ENCODE measurements at places on chromosomes 7 and 10.

- no peak for DNase-seq
Observed at GRCh38 chr7:83204715-83205114, 42.0 kb upstream of the PCLO start.

- DNase-seq, result no peak
Observed at GRCh38 chr7:101507791-101508252, 121.3 kb downstream of the MYL10 start.

- DNase-seq, result peak; percentile 40
Observed at GRCh38 chr7:151248346-151249033, at the start of gene SMARCD3. SMARCD3 (minus strand) TSS chr7:151248694; CDS start chr7:151248562, 132 bp downstream.

- peak; percentile 21 for DNase-seq
Observed at GRCh38 chr10:27258838-27259812, 18.5 kb upstream of the ACBD5 start.

DNA sequence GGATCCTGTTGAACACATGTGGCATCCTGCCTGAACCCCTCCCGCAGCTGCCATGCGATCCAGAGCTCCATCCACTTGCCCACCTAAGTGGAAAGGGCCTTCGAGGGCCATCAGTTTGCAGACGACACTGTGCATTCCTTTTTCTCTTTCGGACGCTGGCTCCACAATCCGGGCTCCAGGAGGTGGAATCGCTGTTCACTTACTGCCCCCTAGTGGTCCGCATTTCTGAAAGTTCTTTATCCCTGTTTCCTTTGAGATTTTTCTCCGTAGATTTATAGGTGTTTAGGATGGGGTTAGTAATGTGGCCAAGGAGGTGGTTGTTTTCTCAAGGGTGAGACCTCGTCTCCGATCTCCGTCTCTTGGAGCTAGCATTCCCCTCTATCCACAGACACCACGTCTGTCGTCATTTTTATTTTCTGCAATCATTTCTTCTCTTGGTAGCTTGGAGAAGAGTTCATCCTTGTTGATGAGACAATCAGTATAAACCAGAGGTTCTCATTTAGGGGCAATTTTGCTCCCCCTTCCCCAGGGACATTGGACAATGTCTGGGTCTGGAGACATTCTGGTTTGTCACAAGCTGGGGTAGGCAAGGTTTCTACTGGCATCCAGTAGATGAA is 204.6 kb downstream of the ARHGAP21 start:
- DNase-seq, result peak; percentile 11

DNA sequence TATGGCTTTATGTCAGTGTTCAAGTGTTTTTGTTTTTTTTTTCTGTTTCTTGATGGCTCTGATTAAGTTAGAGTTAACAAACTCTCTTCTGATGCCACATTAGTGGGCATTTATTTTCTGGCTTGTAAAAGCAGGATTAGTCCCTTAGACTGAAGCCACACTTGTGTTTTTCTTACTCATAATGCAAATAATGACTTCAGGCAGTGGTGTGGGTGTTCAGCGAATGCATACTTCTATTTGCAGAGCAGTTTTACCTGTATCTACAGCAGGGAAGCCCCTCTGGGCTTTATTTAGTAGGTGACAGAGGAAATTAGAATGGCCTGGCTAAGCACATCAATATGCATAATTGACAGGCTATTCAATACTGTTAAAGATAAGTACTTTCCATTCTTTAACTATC is 79.9 kb downstream of the CNNM2 start:
- no peak for DNase-seq

DNA sequence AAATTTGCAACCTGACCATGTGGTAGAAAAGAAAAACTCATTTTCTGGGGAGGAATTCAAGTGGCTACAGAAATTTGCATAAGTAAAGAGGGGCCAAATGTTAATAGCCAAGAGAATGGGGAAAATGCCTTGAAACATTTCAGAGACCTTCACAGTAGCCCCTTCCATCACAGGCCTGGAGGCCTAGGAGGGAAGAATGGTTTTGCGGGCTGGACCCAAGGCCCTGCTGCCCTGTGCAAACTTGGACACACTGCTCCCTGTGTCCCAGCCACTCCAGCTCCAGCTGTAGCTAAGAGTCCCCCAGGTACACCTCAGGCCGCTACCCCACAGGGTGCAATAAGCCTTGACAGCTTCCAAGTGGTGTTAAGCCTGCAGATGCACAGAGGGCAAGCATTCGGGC is 16.4 kb upstream of the DNAH11 start:
- DNase-seq, result no peak

GRCh38 chr10:79401015-79401921 is 44.2 kb downstream of the ZCCHC24 start:
- no peak for DNase-seq

GRCh38 chr7:97555857-97556421 is 175.9 kb upstream of the TAC1 start:
- no peak for DNase-seq

- no peak for DNase-seq
Observed at GRCh38 chr10:71698737-71699136, 20.8 kb downstream of the C10orf105 start.

- no peak for DNase-seq
Observed at GRCh38 chr10:8534891-8535290, 480.4 kb downstream of the GATA3 start.
